ENCODE measurements at places on chromosomes 1 and 21. TPM values are rescaled to one million over a fixed set of nuclear protein-coding genes. Genes with fewer than 3 reads are reported as not detected.

GRCh38 chr1:84570436-84571149 is 3.6 kb downstream of the CTBS start:
- no peak overlapping the region for H3K27ac ChIP-seq
- H3K4me3 ChIP-seq, result no peak overlapping the region
- no peaks in the 10 kb centered on the region for H3K27me3 ChIP-seq
- no peak for DNase-seq
- peaks cover 6% of the 10 kb centered on the region for H3K36me3 ChIP-seq

DNA sequence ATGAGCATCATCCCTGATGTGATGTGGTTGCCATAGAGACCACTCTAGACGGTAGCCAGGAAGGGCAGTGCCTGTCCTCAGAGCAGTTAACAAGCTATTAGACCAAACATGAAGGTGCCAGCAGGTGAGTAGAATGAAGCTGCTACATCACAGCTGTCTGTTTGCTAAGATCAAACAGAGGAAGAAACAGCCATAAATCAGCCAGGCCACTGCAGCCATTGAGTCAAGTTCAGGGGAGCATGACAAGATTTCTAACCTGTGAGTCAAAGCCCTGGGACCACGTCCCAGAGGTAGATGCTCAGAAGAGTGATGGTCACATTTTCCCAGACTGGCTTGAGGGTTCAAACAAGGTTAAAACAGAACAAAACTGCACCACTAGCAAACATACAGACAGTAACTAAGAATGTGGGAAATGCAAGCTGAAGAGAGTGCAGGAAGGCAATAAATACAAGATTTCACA is 450.6 kb upstream of the DAB1 start:
- no peak overlapping the region for H3K27ac ChIP-seq
- no peak for DNase-seq
- H3K36me3 ChIP-seq, result no peaks in the 10 kb centered on the region
- H3K27me3 ChIP-seq, result peaks cover 12% of the 10 kb centered on the region

- peaks cover 13% of the 10 kb centered on the region for H3K4me1 ChIP-seq
- no peak for DNase-seq
- H3K27ac ChIP-seq, result no peak overlapping the region
- peaks cover 2% of the 10 kb centered on the region for H3K36me3 ChIP-seq
- no peak overlapping the region for H3K4me3 ChIP-seq
Measured at GRCh38 chr21:34571994-34572393, 42.9 kb downstream of the RCAN1 start.

DYNLT5 gene
- not detected for total RNA-seq

GRCh38 chr1:60065199-60065598 is 8.4 kb downstream of the C1orf87 start:
- H3K36me3 ChIP-seq, result no peaks in the 10 kb centered on the region
- no peak overlapping the region for H3K27ac ChIP-seq
- peaks cover 22% of the 10 kb centered on the region for H3K4me1 ChIP-seq
- H3K27me3 ChIP-seq, result no peaks in the 10 kb centered on the region
- no peak overlapping the region for H3K4me3 ChIP-seq

GRCh38 chr1:5329068-5329739 is 663.0 kb downstream of the NPHP4 start:
- H3K36me3 ChIP-seq, result no peaks in the 10 kb centered on the region
- no peaks in the 10 kb centered on the region for H3K27me3 ChIP-seq
- no peak overlapping the region for H3K4me3 ChIP-seq
- no peaks in the 10 kb centered on the region for H3K4me1 ChIP-seq

GRCh38 chr1:150560576-150561253 is 11.5 kb downstream of the ADAMTSL4 start:
- H3K4me1 ChIP-seq, result peaks cover 57% of the 10 kb centered on the region
- no peaks in the 10 kb centered on the region for H3K27me3 ChIP-seq

DNA sequence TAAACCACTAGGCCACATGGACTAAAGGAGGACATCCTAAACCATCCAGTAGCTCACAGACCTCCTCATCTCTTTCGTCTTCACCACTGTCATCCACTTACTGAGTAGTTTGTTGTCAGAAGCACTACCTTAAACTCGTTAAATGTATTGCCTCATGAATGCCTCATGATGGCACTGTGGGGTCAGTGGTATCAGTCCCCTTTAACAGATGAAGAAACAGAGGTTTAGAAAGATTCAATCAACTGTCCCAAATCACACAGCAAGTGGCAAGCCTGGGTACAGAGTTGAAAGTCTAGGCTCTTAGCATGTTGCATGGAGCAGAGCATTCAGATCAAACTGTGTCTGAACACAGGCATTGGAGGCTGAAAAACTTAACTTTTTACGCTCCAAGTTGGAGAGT is 183.6 kb upstream of the KIAA0040 start:
- no peaks in the 10 kb centered on the region for H3K4me1 ChIP-seq
- H3K36me3 ChIP-seq, result no peaks in the 10 kb centered on the region
- no peak overlapping the region for H3K4me3 ChIP-seq
- peaks cover 4% of the 10 kb centered on the region for H3K27me3 ChIP-seq
- DNase-seq, result no peak

MYOG gene
- not detected for total RNA-seq

BNIPL gene
- total RNA-seq, result 0.36 TPM

DNA sequence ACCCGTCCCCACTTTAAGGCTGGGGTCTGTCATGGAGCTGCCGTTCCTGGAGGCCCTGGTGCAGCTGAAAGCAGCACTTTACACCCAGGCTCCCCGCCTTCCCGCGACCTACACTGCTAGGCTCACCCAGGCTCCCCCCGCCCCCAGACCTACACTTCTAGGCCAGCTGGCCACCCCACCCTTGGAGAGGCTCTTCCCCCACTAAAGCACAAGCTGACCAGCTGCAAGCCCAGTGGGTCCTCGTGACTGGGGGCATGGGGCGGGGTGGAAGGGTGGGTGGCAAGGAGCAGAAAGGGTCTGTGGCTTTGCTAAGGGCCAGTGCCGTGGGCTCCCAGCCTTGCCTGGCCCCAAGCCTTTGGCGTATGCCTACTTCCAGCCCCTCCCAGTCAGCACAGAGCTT is 9.7 kb upstream of the ARHGEF16 start:
- H3K36me3 ChIP-seq, result peaks cover 10% of the 10 kb centered on the region
- H3K27me3 ChIP-seq, result peaks cover 33% of the 10 kb centered on the region
- peak; percentile 58 for DNase-seq

DYNLT4 gene
- not detected for total RNA-seq

CALML6 gene
- 2.1 TPM for total RNA-seq

GRCh38 chr1:224617410-224618355 is 1.6 kb downstream of the CNIH3 start:
- H3K36me3 ChIP-seq, result peaks cover 2% of the 10 kb centered on the region
- no peak for DNase-seq
- peaks cover 50% of the 10 kb centered on the region for H3K27me3 ChIP-seq
- peaks cover 18% of the 10 kb centered on the region for H3K4me1 ChIP-seq
- peak overlapping the region; percentile 36 for H3K4me3 ChIP-seq

DNA sequence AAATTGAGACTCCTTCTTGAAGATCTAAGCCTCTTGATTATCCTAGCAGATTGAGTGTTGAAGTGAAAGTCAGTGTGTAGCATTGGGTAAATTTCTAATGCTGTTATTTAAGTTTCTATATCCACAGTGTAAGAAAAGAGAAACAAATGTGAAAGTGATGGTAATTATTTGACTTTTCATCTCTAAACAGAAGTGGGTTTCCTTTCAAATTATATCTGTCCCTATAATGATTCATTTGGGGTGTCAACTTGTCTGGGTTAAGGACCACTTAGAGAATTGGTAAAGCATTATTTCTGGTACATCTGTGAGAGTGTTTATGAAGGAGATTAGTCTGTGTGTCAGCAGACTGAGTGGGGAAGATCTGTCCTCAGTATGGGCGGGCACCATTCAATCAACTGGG is 133.0 kb upstream of the HMCN1 start:
- H3K27me3 ChIP-seq, result no peaks in the 10 kb centered on the region
- no peak overlapping the region for H3K27ac ChIP-seq
- no peak overlapping the region for H3K4me3 ChIP-seq
- H3K4me1 ChIP-seq, result no peaks in the 10 kb centered on the region
- DNase-seq, result no peak
